PC-9 (cell line): ENCODE measurements at places on chromosomes 13 and 19. TPM values are rescaled to one million over a fixed set of nuclear protein-coding genes. Genes with fewer than 3 reads are reported as not detected.
A peak's percentile ranks its signal among the peaks of the same experiment; 100 is the strongest.

BCAM gene
- 146 and 199 TPM in 2 replicates for total RNA-seq

FGF9 gene
- not detected in 2 replicates for total RNA-seq

DCT gene
- not detected in 2 replicates for total RNA-seq

IPO5 gene
- total RNA-seq = 98.8 and 126 TPM in 2 replicates

DNA sequence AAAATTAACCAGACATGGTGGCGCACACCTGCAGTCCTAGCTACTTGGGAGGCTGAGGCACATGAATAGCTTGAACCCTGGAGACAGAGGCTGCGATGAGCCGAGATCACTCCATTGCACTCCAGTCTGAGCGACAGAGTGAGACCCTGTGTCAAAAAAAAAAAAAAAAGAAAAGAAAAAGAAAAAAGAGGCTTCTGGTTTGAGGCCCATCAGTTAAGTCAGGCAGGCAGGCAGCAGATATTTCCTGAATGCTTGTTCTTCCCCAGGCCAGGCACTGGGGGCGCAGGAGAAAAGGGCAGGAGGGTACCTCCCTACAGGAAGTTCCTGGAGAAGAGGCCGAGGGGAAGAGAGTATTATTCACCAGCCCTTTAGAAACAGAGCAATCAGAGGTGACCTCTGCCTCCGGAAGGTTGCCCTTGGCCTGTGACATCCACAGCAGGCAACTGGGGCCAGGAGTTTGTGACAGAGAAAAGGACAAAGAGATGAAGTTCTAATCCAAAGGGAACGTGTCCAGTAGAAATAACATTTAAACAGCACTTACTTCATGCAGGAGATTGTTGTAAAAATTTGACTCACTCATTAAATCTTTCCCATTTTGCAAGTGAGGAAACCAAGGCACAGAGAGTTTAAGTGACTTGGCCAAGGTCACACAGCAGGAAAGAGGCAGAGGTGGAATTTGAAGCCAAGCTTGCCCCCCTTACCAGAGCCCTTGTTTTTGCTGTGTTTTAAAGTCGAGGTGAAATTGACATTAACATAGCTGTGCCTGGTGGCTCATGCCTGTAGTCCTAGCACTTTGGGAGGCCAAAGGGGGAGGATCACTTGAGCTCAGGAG, 4.3 kb upstream of the RLN3 start:
- H3K36me3 ChIP-seq = no peaks in the 10 kb centered on the region
- peak; percentile 68 for DNase-seq
- peak overlapping the region; percentile 93 for H3K27ac ChIP-seq
- no peaks in the 10 kb centered on the region for H3K27me3 ChIP-seq
- no peak overlapping the region for H3K4me3 ChIP-seq
- peaks cover 31% of the 10 kb centered on the region for H3K4me1 ChIP-seq

GRCh38 chr19:16180611-16181010, 4.6 kb upstream of the FAM32A start:
- H3K27me3 ChIP-seq = no peaks in the 10 kb centered on the region
- H3K27ac ChIP-seq = peak overlapping the region; percentile 61
- peaks cover 23% of the 10 kb centered on the region for H3K4me1 ChIP-seq
- H3K36me3 ChIP-seq = no peaks in the 10 kb centered on the region
- DNase-seq = peak; percentile 51

DNA sequence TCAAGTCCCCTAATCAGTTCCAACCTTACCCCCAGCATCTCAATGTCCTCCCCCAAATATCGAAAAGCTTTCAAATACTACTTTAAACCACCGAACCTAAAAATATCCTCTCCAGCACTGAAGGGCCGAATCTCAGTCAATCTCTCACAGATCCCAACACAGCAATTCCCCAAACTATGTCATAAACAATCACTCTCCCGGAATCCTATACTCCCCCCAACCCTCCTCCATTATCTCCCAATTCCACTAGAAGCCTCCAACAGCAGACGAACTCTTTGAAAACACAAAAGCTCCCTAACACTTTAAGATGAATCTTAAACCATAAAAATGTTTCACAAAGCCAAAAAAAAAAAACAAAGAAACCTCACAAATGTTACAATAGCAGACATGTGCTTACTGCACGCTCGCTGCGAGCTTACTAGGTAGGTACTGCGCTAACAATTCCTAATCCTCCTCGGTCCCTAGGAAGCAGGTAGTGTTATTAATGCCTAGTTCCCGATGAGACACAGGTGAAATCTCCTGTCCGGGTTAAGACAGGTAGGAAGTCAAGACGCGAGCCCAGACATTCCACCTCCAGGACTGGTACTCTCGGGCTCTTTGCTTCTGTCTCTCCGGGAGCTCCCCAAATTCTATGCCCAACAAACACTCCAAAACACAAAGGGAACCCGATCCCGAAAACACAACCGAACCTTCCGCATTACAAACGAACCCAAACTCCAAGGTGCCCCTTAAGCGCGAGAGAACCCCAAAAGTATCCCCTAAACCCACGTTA, 14.2 kb downstream of the FBXO46 start:
- H3K27me3 ChIP-seq = no peaks in the 10 kb centered on the region
- peaks cover 12% of the 10 kb centered on the region; the same call in 1 of the 2 replicates for H3K36me3 ChIP-seq

DNA sequence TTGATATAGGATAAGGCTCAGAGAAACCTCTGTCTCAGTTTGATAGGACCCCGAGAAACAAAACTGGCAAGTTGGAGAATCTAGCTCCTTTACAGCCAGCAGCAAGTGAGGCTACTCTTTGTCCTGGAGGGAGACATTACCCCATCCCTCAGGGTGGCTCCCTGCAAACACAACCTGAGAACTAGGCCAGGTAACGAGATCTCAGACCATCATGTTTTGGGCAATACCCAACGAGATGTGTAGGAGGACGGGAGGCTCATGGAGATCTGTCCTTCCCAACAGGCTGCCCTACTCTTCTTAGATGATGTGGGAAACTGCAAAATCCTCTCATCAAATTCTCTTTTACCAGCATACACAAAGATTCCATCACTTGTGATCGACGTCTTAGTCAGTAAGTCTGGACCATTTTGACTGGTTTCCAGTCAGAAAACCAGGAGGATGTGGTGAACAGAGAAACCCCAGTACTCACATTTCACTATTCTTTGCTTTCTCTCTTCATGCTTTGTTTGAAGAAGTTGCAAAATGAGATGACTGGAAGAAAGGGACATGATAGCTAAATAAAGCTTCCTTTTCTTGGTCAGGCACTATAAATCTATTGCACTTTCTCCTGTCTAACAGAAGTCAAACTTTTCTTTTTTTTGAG, 6.0 kb upstream of the CTU1 start:
- H3K27ac ChIP-seq = no peak overlapping the region
- H3K4me3 ChIP-seq = no peak overlapping the region
- H3K27me3 ChIP-seq = peaks cover 84% of the 10 kb centered on the region
- no peak for DNase-seq
- no peaks in the 10 kb centered on the region for H3K4me1 ChIP-seq

- H3K36me3 ChIP-seq = peaks cover 4% of the 10 kb centered on the region; the same call in 1 of the 2 replicates
- H3K27me3 ChIP-seq = no peaks in the 10 kb centered on the region
- H3K4me3 ChIP-seq = no peak overlapping the region
- H3K27ac ChIP-seq = no peak overlapping the region
- no peaks in the 10 kb centered on the region for H3K4me1 ChIP-seq
- DNase-seq = no peak
Measured at GRCh38 chr19:32895384-32895783, 25.8 kb upstream of the SLC7A9 start.

DNA sequence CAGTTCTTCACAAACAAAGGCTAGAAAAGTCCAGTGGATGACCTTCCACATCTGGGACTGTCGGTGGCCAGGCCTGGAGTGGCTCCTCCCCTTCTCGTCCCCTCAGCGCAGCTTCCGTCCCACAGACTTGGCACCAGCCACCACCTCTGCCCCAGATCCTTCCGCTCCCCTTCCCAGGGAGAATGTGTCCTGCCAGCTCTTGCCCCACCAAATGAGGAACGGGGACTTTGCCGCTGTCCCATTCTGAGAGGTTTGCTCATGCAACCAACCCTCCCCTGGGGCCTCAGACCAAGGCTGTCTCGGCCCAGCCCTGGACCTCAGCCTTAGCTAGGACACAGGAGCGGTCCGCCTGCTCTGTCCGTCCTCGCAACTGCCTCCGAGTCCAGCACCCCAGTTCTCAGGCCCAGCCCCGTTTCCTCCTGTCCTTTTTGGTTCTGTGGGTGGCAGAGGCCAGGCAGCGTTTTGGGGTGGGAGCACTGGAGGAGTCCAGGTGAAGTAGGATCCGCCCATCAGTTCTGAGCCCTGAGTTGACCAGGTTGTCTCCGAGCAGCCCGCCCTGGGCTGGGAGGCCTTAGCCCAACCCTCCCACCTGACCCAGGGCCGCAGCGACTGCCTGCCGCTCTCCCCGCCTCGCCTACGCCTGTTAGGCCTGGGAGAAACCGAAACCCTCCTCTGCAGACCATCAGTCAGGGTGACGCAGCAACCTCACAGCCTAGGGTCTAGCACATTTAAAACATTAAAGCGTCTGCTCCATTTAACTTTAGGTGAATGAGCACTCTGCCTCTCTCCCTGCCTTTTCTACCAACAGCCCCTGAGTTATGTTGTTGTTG, 284.3 kb downstream of the FOXO1 start:
- H3K4me1 ChIP-seq = no peaks in the 10 kb centered on the region
- H3K27me3 ChIP-seq = no peaks in the 10 kb centered on the region
- no peaks in the 10 kb centered on the region for H3K36me3 ChIP-seq
- no peak overlapping the region for H3K27ac ChIP-seq
- no peak overlapping the region for H3K4me3 ChIP-seq
- DNase-seq = no peak

GRCh38 chr13:32024750-32025149, 6.8 kb upstream of the FRY start:
- H3K4me3 ChIP-seq = no peak overlapping the region
- H3K27me3 ChIP-seq = no peaks in the 10 kb centered on the region
- DNase-seq = no peak
- H3K4me1 ChIP-seq = no peaks in the 10 kb centered on the region
- H3K36me3 ChIP-seq = no peaks in the 10 kb centered on the region

DNA sequence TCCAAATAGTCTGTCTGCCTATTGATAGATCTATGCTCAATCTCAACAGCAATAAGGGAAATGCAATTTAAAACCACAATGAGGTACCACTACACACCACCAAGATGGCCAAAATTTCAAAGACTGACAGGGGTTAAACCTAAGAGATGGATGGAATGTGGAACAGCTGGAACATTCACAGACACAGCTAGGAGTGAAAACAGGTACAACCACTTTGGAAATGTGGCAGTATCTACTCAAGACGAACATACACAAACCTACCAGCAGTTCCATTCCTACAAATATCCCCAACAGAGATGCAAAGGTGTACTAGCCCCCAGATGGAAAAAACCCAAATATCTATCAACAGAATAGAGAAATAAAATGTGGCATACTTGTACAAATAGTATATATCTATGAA, 86.4 kb downstream of the TSC22D1 start:
- no peak for DNase-seq
- H3K4me3 ChIP-seq = no peak overlapping the region
- no peak overlapping the region for H3K27ac ChIP-seq
- no peaks in the 10 kb centered on the region for H3K27me3 ChIP-seq
- no peaks in the 10 kb centered on the region; the same call in none of the 2 replicates for H3K4me1 ChIP-seq

- H3K36me3 ChIP-seq = no peaks in the 10 kb centered on the region
- H3K4me3 ChIP-seq = no peak overlapping the region
- no peaks in the 10 kb centered on the region for H3K4me1 ChIP-seq
- H3K27ac ChIP-seq = no peak overlapping the region
Measured at GRCh38 chr19:42140125-42140754, 8.0 kb upstream of the POU2F2 start.

DNA sequence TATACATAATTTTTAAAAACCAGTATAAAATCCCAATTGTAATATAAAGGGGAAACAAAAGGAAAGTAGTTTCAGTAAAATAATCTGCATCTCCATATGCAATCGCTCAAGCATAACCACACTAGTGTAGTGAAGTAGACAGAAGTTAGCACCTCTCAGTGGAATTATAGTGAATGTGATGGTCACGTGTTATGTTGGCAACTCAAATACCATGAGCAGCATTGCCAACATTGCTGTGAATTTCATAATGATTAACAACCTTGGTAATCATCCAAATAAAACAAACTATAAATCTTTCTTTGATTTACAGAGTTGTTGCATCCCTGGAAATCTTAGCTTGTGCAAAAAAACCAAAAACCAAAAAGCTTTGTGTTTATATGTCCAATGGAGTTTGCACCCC, 77.3 kb upstream of the SIAH3 start:
- H3K4me3 ChIP-seq = no peak overlapping the region
- DNase-seq = peak; percentile 43
- no peak overlapping the region for H3K27ac ChIP-seq
- H3K4me1 ChIP-seq = no peaks in the 10 kb centered on the region
- H3K36me3 ChIP-seq = no peaks in the 10 kb centered on the region
- H3K27me3 ChIP-seq = peaks cover 39% of the 10 kb centered on the region

- DNase-seq = no peak
- no peaks in the 10 kb centered on the region for H3K4me1 ChIP-seq
- H3K27me3 ChIP-seq = no peaks in the 10 kb centered on the region
- H3K27ac ChIP-seq = no peak overlapping the region
- H3K4me3 ChIP-seq = no peak overlapping the region
Measured at GRCh38 chr13:59801107-59801880, 362.4 kb downstream of the DIAPH3 start.

DNA sequence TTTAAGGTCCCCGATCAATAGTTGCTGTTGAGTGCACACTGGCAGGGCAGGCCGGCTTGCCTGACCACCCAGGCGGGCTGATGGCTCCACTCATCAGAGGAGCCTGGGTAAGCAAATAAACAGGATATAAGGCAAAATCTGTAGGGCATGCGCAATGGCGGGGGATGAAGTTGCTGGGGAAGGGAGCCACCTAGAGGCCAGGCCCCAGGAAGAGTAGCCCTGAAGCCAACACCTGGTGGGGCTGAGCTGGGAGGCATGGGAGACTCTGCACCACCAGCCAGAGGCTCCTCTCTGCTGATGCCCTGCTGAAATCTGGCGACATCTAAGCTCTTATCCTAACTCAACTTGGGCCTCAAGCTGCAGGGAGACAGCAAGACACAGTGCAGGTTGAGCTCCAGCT, 324.3 kb downstream of the ZNF536 start:
- H3K27ac ChIP-seq = no peak overlapping the region
- DNase-seq = no peak
- no peaks in the 10 kb centered on the region for H3K36me3 ChIP-seq
- H3K4me1 ChIP-seq = no peaks in the 10 kb centered on the region
- peaks cover 34% of the 10 kb centered on the region for H3K27me3 ChIP-seq
- no peak overlapping the region for H3K4me3 ChIP-seq
